ENCODE measurements at places on chromosomes 7 and 10.

DNA sequence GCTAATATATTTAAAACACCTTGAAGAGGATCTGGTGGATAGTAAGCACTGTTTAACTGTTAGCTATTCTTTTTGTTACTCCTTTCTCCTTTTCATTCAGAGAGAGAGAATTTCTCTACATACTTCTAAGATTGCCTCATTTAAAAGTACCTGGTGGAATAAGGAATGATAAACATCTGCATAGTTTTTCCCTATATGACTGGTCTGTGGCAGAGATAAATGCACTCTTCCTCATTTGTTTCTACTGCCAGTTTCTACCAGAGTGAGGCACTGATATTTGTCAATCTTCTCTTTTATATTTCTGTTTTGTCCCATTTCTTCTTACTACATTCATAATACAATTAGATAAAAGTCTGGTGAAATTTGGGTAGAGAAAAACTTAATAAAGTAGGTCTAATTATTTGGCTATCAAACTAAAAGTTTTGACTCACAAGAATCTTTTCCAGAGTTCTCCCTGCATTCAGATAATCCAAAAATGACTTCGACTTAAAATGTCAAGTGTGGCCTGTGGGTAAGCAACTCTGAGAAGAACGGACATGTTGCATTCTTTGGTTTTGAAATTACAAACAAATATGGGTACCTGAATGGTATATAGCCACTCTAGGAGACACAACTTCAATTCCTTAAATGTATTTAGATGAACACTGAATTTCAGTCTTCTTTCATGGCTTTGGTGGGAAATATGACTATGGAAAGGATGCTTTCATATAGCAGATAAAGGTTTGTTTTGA lies 38.8 kb downstream of the RNLS start:
- no peak for DNase-seq

GRCh38 chr7:30526163-30526562 lies 21.5 kb upstream of the GGCT start:
- no peak for DNase-seq

- no peak for DNase-seq
Observed at GRCh38 chr7:112897839-112898431, 107.7 kb upstream of the TMEM168 start.

DNA sequence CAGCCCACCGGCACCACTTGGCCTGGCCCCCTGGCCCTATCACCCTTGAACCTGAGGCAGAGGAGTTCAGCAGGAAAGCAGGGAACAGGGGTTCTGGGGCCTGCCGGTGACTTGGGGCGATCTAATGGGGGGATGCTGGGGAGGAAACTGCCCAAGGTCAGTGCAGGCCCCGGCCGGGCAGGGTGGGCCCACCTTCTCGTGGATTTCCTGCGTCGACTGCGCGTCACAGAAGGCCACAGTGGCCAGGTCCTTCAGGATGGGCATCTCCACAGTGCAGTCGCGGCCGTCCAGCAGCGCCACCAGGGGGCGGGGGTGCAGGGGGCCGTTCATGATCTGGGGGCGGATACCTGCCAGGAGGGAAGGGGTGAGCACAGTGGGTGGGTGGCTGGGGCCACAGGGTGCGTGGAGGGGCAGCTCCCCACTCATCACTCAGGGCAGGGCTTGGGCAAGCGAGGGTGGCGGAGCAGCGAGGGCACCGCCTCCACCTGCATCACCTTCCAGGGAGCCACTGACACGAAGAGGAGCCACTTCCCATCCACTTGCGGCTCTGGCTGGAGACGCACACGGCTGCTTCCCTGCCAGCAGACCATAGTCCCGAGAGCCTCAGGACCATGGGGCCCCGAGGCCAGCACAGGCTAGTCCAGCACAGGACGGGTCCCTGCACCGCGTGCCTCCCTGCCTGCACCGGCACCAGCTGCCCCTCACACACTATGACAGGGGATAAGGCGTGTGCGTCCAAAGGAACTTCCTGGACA lies 61.4 kb downstream of the ZRANB1 start:
- DNase-seq: no peak

DNA sequence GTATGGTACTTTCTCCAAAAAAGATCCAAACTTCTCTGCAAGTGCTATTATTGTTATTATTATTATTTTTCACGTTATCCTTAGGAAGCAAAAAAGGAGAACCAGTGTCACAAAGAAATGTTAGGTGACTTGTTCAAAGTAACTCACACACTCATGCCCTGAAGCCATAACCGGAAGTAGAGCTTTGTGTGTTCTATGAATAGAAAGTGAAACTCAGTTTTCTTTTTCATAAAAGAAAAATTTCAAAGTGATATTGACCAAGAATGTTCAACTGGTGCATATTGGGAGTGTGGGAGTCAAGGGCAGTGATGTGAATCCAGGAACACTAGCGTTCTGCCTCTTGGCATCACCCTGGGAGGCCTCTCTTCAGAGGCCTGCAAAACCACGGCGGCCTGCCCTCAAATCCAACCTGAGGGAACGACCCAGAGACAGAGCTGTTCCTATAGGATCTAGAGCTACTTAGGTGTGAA lies 106.1 kb downstream of the PRKCQ start:
- no peak for DNase-seq

DNA sequence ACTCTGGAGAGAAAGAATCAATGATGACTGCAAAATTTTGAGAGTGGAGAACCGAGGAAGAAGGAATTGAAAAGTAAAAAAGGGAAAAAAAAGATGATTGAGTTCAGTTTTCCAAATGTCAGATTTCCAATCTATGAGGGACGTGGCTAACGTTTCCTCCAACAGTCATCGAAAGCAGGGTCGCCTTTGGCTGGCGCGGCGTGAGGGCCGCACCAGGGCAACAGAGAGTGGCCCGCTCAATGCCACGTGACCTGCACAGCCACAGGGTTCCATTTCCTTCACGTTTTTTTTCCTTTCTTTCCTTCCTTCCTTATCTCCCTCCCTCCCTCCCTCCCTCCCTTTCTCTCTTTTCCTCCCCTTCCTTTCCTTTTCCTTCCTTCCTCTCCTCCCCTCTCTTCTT lies 101.9 kb downstream of the WDR37 start:
- no peak for DNase-seq

DNA sequence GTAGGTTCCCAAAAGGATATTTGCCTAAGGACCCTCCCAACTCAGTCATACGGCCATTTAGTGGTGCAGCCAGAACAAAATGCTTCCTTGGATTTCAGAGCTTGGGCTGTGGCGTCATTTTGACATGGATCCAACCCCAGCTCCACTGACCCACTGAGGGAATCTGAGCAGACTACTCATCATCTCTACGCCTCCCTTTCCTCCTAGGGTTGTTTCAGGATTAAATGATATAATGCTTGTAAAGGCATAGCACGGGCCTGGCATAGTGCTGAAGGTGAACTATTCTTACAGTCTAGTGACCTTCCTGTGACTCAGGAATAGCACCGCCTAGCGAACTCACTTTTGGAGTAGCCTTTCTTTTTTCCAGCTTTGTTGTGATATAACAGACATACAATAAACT lies 70.3 kb upstream of the LOXL4 start:
- DNase-seq: no peak

GRCh38 chr10:60427148-60427547 lies 37.5 kb upstream of the ANK3 start:
- no peak for DNase-seq

GRCh38 chr10:61828034-61828433 lies 73.5 kb upstream of the ARID5B start:
- DNase-seq: no peak

DNA sequence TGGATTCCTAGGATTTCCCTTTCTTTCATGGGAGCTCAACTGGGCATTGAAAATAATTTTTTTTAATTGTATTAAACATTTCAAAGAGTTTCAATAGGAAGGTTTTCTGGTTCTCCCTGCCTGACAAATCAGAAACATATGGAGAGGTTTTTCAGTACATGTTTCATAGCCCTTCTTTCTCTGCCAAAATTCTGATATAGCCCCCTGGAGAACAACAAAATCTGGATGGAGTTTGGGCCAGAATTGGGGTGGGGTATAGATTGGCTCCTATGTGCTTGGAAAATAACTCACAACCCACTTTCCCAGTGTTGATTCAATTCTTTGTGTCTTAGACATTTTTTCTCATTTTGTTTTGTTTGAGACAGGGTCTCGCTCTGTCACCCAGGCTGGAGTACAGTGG lies 24.6 kb upstream of the EIF4H start:
- DNase-seq: no peak

DNA sequence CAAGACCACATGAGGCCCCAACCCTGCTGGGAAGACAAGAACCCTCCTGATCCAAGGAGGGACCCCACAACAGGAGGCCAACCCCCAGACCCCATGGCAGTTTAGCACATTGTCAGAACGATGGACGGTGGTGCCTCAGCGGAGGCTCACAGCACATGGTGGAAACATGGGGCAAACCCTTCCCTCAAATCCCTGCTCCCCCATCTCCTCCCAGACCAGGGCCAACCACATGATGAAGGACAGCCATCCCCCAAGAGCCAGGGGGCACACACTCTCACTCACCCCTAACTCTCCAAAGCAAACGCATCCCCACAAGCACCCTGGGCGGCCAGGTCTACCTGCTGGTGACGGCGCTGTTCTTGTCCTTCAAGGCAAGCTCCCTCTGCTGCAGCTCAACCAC lies 83.9 kb downstream of the MAD1L1 start:
- no peak for DNase-seq

DNA sequence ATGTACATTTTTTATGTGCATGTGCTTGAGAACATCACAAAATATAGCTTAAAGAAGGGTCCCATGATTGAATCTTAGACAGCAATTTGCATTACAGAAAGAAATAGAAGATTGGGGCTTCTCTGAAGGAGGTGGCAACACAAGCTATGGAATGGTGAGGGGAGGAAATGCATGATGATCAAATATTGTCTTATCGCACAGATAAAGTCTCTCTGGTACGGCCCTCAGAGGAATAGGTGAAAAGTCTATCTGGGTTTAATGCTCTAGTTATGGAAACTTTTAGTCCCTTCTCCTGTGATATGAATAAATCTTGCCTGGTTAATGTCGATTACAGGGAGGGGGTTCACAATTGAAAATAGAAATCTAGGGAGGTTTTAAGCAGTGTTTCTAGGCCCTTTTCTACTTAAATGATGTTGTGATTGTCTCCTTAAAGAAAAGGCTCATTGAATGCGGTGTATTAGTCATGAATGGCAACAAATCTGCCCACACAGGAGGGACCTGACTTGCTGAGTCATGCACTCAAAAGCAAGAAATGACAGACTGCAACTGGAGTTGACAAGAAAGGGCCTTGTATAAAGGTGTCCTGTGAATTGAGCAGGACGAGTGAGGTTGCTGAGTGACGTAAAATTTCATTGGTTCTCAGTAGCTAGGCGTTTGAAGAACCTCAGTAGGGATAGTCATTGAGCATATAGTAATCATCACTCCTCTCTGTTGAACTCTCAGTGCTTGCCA lies 133.4 kb upstream of the CSTF2T start:
- no peak for DNase-seq

- no peak for DNase-seq
Observed at GRCh38 chr7:30797176-30798040, 26.2 kb downstream of the MINDY4 start.

DNA sequence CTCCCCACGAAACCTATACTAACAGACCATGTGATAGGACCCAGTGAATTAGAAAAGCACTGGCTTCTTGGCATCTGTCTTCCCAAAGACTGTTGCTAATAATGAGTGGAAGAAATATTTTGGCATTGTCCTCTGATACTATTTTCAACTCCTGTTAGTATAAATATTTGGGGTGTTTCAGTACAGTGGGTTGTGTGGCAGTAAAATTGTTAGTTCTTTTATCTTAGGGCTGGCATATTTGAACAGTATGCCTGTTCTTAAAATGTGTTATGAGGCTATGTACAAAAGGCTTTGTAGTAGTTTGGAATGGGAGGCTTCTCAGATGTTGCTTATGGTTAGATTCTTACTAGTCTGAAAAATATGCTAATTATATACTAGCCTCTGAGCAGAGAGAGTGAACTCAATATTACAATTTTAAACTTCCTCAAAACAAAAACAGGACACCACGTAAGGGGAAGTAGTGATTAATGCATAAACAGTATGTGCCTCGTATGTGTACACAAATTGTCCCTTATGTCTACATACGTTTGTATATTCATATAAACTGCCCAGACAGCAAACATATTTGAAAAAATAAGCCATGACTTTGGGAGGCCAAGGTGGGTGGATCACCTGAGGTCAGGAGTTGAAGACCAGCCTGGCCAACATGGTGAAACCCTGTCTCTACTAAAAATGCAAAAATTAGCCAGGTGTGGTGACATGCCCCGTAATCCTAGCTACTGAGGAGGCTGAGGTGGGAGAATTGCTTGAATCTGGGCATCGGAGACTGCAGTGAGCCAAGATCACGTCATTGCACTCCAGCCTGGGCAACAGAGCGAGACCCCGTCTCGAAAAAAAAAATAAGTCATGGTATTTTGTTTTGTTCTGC lies 115.4 kb downstream of the ARID5B start:
- no peak for DNase-seq

DNA sequence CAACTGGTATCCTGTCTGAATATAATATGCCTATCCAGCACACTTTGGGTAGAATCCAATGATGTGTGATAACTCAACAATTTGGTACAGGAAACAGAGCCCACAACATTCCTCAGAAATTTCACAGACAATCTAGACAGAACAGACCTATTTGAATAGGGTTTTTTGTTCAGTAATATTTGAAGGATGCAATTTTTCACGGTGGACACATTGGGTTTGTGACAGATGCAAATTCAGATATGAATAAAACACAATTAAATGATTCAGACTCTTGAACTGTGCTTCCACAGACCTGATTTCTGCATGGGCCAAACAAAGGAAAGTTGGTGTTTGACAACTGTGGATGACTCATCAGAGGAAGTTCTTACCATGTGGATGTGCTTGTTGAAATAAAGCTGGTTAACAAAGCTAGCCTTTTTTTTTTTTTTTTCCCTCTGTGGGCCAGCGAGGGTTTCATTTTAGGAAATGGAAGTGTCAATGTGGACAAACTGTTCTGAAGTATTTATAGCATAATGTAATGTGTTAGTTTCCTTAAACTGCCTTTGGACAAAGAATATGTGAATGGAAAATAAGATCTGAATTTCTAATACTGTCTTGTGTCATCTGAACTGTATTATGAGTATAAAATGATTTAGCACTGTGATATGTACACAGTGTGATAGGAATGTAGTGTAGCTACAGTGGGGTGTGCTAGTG lies 43.2 kb upstream of the FAM133B start:
- no peak for DNase-seq

GRCh38 chr7:46446151-46446550 lies 525.1 kb upstream of the IGFBP3 start:
- DNase-seq: no peak

GRCh38 chr7:94008537-94008936 lies 4.4 kb upstream of the BET1 start:
- no peak for DNase-seq

DNA sequence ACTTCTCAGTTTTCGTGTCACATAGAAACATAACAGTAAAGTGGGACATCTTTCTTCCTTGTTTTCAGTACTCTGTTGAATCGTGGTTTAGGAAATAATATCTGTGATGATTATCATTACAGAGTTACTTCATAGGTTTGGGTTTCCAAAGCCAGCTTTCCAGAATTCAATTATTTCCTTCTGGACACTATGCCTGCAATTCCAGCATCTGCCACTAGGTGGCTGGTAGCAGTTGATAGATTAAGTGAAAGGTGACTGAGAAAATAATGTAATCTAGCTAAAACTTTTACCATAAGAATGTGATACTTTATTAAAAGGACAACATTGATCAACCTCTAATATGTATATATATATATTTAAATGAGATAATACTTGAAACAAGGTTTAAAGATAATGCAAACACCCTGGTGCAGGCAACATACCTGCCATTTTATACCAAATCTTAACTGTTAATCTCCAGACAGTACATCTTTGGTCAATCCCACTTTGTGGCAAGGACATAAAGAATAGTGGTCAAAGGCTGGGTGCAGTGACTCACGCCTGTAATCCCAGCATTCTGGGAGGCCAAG lies 102.6 kb downstream of the SH3PXD2A start:
- DNase-seq: no peak

GRCh38 chr10:71158902-71159301 lies 53.5 kb upstream of the UNC5B start:
- DNase-seq: no peak
